ENCODE measurements at places on chromosomes 2 and 18.

DNA sequence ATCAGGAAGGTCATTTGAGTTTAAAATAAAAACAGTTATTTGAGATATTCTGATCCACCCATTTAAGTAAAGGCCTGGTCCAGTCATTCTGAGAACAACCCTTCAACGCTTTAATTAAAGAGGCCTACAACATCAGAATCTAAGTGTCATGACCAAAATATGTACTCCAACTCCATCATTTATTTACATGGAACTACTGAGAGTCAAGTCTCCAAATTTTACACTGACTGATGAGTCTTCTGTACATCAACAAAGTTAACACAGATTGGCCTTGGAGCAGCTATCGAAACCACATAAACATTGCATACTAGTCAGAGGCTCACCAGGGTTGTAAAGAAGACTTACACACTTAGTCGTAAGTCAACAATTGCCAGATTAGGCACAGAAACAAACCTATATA, 37.1 kb downstream of the PIEZO2 start:
- DNase-seq, result no peak

GRCh38 chr18:48376934-48377333, 32.2 kb downstream of the ZBTB7C start:
- DNase-seq, result no peak

DNA sequence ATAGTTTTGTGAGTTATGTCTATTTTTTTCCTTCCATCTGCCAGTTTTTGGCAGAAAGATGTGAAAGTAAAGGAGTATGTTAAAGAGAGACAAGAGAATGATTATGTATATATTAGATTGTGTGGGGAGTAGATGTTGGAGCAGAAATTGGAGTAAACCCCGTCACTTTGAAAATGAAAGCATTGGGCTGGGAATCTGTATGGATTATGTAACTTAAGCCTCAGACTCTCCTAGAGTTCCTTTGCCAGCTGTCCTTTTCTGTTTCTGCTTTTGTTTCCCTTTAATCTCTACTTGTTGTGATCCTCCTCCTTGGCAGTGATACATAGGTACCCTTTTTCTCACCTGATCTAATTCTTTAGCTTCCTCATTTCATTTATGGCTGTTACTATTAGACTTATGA, 19.2 kb downstream of the CCDC138 start:
- no peak for DNase-seq

DNA sequence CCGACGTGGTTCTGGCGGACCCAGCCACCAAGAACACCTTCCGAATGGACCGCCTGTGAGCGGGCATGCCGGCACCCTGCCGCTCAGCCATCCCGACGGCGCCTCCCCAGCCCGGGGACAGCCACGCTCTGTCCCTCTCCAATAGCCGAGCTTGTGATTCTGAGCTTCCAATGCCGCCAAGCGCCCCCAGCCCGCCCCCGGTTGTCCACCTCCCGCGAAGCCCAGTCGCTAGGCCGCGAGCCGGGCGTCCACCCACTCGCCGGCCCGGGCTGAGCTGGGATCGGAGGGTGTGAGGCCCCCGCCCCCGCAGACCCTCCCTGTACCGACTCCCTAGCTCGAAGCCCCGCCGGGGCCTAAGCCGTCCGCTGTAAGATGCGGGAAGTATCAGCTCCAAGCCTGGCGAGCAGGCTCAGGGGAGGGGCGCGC, 1195.1 kb upstream of the CHAC2 start:
- no peak for DNase-seq

GRCh38 chr18:43539862-43540261, 262.6 kb upstream of the SYT4 start:
- no peak for DNase-seq

GRCh38 chr2:200747668-200748618, 63.8 kb upstream of the BZW1 start:
- no peak for DNase-seq

- DNase-seq, result no peak
Observed at GRCh38 chr2:86229221-86229620, 30.0 kb downstream of the MRPL35 start.
